HS-27A (cell line): ENCODE measurements at places on chromosomes 11 and 22.

- no peak for DNase-seq
These were observed 2.1 kb upstream of the DRD2 start for GRCh38 chr11:113477321-113477720.

DNA sequence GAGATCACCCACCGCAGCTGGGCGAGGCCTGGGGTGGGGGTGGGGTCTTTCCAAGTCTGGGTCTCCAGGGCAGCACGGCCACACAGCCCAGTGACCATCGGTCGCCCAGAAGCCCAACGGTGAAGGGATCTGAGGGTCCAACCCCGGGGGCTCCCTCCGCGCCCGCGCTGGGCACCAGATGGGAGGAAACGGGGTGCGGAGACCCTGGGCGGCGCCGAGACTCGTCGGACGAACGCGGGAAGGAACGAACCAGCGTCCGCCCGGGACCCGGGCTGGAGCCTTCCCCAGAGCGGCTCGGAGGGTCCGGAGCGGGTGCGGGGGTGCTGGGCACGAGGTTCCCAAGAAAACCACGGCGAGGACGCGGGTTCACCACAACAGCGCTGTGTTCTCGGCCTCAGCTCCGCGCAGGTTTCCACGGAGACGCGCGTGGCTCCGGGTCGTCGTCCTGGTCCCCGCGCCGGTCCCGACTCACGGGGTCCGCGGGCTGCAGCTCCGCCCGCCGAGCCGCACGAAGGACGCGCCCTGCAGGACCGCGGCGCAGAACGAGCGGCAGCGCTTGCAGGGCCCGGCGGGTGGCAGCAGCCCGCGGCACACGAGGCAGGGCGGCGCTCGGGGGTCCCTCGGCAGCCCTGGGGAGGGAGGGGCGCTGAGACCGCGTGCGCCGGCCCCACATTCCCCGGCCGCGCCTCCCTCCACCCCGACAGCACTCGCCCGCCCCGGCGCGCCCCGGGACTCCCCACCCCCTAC, 2.3 kb upstream of the IL17REL start:
- DNase-seq, result no peak

DNA sequence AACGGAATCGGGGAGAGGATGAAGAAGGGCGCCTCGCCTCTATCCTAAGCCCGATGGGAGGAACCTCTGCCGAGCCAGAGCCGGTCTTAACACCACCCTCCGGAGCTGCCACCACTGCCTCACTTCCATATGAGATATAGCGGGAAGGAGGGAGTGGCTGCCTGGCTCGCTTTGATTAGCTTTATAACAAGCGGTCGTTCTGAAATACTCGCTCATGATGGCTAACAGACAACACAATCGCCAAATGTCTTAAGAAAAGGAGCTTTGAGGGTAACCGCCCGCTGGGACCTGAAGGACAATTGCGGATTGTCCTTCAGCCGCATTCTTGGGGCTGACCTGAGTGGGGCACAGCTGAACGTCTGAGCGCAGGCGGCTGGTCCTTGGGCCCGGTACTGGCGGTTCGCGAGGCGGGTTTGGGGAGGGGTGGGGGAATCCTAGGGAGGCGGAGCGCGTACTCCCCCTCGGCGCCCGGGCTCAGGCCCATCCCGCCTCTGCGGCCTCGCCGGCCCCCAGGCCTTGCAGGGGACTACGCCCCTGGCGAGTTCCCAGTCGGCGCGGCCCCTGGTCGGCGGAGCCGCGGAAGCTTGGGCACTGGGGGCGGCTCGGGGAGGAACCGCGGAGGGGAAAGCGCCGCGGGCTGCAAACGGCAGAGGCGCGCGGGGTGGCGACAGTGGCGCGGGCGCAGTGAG, at the start of gene PLAAT5:
Gene PLAAT5, minus strand, starts transcription at position 617 of the 689 bp plus-strand sequence. Its CDS starts 133 bp downstream, at position 484.
- no peak for DNase-seq

DNA sequence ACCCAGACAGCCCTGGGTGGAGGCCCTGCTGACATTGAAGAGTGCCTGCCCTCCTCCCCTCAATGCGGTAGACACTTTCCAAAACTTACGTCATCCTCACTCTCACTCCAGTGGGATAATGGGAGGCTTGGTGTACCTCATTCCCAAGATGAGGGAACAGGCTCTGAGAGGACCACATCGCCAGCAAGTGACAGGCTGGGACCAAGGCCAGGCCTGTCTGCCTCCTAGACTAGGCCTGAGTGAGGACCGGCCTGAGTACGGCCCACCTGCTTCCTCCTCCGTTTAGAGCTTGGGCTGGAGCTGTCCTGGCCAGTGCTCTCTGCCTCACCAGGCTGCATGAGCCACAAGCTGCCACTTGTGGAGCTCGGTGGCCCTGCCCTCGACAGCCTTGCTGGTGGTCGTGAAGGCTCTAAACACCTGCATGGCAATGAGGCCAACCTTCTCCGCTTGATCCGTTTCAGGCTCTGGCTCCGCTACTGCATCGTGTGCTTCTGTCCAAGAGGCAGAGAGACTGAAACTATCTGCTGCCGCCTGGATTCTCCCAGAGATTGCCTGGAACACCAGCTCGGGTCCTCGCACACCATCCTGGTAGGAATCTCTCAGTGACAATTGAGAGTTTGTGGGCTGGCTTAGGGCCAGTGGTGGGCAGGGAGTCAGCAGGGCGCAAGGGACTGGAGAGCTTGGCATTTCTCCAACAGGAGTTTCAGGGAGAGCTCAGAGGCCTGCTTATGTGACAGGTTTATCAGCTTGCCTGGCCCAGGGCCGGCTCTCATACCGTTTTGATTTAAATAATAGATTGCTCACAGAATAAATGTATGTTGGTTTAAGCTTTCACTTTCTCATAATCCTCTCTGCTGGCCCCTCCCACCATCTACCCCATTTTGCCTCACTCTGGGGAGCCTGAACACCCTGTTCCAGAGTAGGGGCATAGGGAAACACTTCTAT, 9.4 kb downstream of the LRRC75B start:
- no peak for DNase-seq

GRCh38 chr11:61071208-61071681, 31.0 kb upstream of the CD5 start:
- DNase-seq, result no peak

GRCh38 chr11:68479390-68479789, 18.8 kb downstream of the PPP6R3 start:
- DNase-seq, result no peak

- no peak for DNase-seq
These were observed 39.1 kb downstream of the SPON1 start for GRCh38 chr11:14001597-14001996.

DNA sequence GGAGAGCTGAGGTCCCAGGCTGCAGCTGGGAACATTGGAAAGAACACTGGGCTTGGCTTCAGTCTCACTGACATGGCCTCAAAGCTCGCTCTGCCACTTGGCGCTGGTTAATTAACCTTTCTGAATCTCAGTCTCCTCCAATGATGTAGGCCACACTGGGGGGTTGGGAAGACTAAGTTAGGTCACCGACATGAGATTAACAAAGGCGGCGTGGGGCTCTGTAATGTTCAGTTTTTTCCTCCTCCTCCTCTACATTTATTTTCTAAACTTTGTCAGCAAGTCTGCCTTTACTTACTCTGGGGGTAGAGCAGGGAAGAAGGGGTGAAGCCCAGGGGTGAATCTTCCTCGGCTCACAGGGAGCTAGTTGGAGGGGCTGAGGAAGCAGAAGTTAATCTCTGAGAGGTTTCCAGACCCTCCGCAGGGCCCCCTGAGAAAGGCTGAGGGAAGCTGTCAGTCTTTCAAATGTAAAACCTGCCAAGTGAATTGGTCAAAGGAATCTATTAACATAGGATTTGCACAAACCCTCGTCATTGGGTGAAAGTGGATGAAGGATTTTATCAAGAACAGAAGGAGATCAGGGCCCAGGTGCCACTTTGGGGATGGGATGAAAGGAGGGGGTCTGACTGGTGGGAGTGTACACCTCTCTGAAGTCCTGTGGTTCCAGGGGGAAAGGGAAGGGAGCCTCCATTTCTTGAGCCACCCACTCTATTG, 32.1 kb upstream of the TENM4 start:
- DNase-seq, result no peak

- DNase-seq, result no peak
These were observed 265.5 kb upstream of the ISX start for GRCh38 chr22:34800260-34800980.

- no peak for DNase-seq
These were observed 115.7 kb downstream of the ABTB2 start for GRCh38 chr11:34242037-34242625.

- no peak for DNase-seq
These were observed 639.1 kb downstream of the BRD1 start for GRCh38 chr22:49188591-49188990.

DNA sequence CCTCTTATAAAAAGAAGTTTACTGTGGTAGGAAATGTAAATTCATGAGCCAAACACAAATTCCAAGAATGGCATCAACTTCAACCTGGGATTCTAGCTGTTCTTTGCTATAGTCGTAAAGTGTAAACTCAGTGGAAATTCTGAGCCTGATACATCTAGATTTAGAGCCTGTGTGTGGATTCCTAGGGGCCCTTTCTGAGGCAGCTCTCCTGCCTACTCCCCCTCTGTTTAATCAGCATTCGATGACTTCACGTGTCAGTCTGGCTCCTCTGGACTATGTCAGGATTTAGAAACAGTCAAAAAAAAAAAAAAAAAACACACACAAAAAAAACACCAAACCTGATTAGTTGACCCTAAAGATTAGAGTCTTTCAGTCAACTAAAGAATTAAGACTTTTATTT, 93.1 kb upstream of the SC5D start:
- no peak for DNase-seq

DNA sequence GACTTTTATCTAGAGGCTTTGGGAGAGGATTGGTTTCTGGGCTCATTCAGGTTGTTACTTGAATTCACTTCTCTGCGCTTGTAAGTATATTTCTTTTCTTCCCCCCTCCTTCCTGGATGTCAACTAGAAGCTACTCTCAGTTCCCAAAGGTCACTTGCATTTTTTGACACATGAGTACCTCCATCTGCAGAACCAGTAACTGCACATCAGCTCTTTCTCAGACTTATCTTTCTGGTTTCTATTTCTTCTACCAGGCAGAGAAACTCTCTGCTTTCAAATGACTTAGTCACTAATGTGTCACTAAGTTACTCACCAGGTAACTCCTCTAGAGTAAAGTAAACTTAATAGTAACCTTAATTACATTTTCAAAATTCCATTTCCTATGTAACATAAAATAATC, 773.0 kb upstream of the LUZP2 start:
- DNase-seq, result no peak
